ENCODE measurements at places on chromosomes 12 and 14.

GRCh38 chr14:56797569-56798446, 12.5 kb downstream of the OTX2 start:
- no peak for DNase-seq

DNA sequence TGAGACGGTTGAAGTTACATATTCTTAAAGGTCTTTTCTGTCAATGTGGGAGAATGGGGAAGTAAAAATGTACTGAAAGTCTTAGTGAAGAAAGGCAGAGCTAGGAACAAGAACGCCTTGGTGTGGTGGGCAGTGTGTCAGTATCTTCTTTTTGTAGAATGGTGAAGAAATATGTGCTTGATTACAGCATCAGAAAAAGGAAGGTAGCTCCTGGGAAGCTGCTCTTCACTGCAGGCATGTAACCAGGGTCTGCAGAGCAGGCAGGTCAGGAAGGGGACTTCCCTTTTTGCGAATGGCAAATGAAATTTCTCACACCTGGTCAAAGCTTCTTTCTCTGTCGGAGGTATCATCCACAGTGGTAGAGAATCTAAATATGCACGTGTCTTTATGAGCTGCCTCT, 226.2 kb downstream of the ADAMTS20 start:
- no peak for DNase-seq

GRCh38 chr12:95982602-95983001, 13.5 kb downstream of the HAL start:
- DNase-seq, result no peak

GRCh38 chr14:34723867-34724266, 9.5 kb upstream of the CFL2 start:
- no peak for DNase-seq

GRCh38 chr14:104797115-104798044, 1.8 kb upstream of the AKT1 start:
- no peak for DNase-seq

DNA sequence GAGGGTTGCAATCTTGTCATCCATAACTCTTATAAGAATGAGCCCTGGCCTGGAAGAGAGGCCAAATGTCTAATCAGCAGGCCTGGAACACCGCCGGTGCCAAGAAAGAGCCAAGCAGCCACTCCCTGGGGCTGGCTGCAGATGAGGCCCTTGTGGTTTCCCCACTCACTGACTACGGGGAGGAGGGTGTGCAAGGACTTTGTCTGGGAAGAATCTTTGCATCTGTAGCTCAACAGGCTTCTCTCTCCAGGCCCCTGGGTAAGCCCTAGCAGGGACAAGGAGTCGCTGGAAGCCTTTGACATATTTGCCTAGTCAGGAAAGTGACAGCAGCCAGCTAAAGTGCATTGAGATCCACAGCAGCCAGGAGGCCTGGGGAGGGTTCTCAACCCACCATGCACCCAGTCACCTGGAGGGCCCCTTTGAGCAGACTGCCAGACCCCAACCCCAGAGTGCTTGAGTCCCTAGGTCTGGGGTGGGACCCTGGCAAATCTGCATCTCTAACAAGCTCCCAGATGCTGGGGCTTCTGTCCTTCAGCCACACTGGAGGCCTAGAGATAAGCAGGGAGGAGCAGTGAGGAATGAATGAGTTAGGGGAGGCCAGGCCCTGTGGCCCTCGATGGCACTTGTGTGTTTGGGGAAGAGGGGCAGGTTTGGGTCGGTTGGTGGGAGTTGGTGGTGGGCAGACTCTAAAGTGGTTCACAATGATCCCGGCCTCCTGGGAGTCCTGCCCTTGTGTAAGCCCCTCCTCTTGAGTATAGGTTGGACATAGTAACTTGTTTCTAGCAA, 13.9 kb upstream of the LRTM2 start:
- no peak for DNase-seq

DNA sequence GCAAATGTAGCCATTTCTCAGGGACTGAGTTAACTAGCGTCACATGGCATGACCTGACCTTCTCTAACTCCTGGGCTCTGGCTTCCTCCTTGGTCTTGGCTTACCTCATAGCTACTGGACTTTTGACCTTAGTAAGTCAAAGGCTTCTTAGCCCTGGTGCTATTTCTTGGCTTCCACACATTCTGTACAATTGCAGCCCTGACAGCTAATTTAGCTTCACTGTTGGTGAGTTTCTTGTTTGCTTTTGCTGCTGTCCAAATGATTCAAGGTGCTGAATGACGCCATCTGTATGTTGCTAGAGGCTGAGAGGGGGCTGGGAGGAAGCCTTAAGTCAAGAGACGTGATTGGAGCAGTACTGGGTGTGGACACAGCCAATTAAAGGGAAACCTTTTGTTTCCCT, 202.7 kb downstream of the PRKD1 start:
- DNase-seq, result no peak

- no peak for DNase-seq
These were observed 22.1 kb downstream of the FGD6 start for GRCh38 chr12:95195122-95195521.

- DNase-seq, result no peak
These were observed 138.5 kb upstream of the SYT1 start for GRCh38 chr12:78725951-78726580.

DNA sequence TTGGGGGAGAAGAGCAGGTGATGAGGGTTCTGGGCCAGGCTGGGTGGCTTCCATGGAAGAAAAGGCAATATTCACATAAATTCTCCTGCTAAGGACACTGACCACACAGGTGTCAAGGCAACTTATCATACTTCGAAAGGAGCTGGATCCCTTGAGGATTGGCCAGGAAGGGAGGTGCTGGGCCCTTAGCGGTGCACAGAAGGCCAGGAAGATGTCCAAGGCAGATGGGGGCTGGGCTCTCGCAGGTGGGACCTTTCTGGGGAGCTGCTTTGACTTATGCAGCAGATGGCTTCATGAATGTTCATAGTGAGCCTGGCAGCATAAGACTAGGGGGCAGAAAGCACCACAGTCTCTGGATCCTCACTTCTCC, 3.9 kb downstream of the CD63 start:
- DNase-seq, result no peak

DNA sequence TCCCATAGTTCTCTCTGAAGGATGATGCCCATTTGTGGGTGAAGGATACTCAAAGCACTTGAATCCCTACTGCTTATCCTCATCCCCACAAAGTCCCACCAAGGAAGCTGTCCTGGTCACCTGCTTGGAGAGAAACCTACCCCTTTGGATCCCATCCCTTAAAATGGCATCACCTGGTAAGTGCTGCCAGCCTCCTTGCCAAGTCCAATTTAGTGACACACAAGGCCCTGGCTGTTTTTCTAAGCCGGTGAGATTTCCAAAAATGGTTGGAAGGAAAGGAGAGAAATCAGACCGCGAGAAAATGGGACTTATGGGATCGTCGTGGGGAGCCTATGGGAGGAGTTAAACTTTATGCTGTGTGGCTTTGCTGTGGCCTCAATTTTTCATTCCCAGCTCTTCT, 358.2 kb downstream of the FUT8 start:
- no peak for DNase-seq

DNA sequence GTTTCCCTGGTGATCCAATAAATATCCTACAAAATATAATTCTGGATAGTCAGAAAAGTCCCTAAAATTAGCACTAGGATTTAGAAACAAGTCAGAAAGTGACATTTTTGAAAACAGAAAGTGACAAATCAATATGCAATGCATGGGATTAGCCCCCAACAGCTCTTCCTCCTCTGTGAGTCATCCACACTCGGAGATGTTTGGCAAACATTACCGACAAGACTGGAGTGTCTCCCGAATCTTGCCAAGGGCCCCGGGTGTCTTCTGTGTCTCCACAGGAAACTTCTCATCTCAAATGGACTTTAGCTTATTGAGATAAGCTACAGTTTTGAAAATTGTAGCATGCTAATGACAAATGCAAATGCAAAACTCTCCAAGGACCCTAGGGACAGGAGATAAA, 398.9 kb upstream of the CCDC196 start:
- no peak for DNase-seq

DNA sequence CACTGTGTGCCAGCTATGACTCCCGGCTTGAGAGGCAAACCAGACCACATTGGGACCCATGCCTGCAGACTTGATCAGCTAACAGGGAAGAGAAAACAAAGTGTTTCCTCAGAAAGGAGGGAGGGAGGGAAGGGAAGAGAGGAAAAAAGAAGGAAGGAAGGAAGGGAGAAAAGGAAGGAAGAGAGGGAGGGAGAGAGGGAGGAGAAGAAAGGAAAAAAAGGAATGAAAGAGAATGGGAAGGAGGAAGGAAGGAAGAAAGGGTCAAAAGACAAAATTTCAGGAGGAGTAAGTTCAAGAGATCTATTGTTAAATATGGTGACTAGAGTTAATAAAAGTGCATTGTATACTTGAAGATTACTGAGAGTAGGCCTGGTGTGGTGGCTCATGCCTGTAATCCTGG, 18.9 kb downstream of the FIGNL2 start:
- no peak for DNase-seq

GRCh38 chr12:88994537-88994936, 357.8 kb downstream of the DUSP6 start:
- DNase-seq, result no peak

GRCh38 chr14:99356031-99356608, 84.1 kb upstream of the BCL11B start:
- DNase-seq, result no peak

- no peak for DNase-seq
These were observed 46.9 kb upstream of the OTX2 start for GRCh38 chr14:56857216-56857615.

- DNase-seq, result no peak
These were observed 16.0 kb upstream of the LRP6 start for GRCh38 chr12:12282761-12283425.

DNA sequence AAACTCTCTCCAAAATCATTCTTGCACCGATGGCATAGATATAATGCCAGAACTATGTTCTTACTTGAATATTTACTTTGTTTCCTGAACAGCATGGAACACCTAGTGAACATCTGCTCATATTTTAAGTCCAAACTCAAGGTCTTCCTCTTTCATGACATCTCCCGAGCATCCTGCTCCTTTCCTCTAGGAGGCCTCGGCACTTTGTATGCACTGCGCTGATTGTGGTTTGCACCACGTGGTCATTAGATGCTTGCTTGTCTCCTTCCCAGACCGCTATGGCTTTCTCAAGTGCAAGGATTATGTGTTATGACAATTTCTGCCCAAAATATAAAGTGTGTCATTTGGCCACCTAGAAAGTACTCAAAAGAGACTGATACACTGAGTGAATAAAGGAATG, 912.0 kb downstream of the GALC start:
- DNase-seq, result no peak

DNA sequence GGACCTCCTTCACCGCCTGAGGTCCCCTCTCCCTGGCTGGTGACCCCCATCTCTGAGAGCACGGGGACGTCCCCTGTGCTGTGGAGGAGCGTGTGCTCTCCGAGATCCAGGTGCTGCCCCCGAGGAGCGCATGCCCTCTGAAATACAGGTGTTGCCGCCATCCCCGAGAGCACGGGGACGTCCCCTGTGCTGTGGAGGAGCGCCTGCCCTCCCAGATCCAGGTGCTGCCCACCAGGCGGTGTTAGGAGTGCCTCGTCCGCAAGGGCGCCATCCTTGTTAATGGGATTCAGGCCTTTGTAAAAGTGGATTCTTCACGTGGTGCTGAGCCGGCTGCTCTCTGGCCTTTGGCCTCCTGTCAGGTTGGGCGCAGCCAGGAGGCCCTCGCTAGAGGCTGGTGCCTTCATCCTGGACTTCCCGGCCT, 10.1 kb downstream of the NOC4L start:
- no peak for DNase-seq

DNA sequence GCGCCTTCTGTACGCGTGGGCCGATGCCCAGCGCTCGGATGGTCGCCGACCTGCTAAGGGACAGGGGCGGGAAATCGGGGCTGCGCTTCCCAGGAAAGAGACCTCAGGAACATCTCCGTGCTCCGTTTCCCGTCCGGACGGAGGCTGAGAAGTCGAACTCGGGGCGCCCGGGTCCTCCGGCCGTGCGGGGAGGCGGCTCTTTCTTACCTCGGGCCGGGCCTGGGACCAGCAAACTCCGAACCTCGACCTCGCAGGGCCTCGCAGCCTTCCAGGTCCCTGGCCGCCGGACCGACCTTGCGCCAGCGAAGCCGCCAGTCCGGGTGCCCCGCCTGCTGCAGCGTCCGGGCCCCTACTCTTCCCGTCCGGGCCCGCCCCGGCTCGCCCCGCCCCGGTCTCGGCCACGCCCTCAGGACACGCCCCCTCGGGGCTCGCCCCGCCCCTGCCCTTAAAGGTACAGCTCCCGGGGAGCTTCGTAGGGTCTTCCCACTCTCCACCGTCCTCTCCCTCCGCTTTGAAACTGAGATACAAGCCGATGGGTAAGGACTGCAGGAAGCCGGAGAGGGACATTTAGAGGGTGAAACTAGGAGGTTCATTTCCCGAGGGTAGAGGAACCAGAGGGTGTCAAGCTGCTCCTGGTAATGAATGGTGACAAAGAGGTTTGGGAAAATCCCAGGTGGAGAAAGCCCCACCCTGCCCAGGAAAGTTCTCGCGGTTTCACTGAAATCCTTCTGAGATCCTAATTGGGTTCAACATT, at the start of gene SLC8B1:
Gene SLC8B1, minus strand, starts transcription at position 324 of the 754 bp plus-strand sequence. CDS start 2,231 bp downstream, outside the sequence.
- no peak for DNase-seq

DNA sequence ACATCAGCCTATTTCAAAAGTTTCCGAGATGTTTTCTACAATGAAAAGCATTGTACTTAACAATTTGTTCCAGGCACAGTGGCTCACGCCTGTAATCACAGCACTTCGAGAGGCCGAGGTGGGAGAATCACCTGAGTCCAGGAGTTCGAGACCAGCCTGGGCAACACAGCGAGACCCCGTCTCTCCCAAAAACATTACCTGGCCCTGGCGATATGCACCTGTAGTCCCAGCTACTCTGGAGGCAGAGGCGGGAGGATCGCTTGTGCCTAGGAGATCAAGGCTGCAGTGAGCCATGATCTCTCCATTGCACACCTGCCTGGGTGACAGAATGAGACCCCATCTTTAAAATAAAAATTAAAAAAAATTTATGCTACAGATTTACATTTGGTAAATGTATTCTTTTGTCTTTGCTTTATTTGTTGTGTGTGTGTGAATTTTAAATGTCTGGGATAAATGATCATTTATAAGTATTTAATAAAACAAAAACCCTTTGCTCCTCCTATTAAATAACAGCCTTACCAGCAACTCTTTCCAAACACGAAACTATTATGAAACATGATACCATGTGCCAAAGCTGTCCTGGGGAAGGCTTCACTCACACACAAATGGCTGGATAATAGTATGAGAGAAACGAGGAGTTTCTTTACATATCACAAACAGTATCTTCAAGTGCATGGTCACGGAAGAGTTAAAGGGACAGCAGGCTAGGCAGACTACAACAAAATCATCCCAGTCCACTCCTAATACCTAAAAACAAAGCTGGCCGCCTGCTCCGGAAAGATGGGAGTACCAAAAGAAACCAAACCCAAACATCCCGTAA, 1.1 kb downstream of the ATXN3 start:
- no peak for DNase-seq

- DNase-seq, result no peak
These were observed 137.2 kb upstream of the DNM1L start for GRCh38 chr12:32541754-32542374.

DNA sequence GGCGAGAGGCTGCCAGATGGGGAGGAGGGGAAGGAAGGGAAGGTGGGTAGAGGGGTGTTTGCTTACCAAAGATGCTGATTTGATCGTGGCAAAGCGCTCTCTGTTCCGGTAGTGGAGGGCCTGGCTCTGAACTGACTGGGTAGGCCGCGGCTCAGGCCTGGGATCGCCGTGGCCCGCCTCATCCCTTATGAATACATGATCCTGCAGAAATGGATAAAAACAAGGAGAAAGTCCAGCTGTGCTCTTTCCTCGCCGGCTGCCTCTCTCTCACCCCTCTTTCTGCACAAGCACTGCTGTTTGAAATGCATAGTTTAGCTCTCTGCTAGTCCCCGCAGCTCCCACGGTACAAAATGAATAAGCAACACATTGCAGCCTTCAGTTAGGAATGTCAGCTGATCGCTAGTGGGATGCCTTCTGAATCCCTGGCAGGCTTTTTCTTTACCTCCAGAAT, 53.8 kb downstream of the PEBP1 start:
- DNase-seq, result no peak

- DNase-seq, result no peak
These were observed 97.8 kb upstream of the FERMT2 start for GRCh38 chr14:53048631-53049030.
